Stimulated activated CD4-positive, alpha-beta T cell treated with anti-CD3 and anti-CD28 coated beads, Interleukin-15, amount 100 ng/mL, for 48 hours (primary cell): ENCODE measurements at places on chromosomes 5 and 9.

DNA sequence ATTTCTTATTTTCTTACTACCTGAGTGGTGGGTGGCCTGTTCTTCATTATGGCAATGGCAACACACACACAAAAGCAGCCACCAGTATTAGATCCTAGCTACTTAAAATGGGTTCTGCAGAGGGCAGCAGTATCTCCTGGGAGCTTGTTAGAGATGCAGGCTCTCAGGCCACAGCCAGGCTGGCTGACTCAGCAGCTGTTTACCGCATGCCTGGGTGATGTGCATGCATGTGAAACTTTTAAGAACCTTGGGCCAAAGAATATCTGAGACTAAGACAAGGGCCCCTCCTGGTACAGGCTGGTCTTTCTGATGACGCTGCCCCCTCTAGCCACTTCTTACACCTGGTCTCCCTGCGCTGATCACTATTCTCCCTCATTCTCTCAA lies 399.0 kb downstream of the MED10 start:
- no peak for DNase-seq

DNA sequence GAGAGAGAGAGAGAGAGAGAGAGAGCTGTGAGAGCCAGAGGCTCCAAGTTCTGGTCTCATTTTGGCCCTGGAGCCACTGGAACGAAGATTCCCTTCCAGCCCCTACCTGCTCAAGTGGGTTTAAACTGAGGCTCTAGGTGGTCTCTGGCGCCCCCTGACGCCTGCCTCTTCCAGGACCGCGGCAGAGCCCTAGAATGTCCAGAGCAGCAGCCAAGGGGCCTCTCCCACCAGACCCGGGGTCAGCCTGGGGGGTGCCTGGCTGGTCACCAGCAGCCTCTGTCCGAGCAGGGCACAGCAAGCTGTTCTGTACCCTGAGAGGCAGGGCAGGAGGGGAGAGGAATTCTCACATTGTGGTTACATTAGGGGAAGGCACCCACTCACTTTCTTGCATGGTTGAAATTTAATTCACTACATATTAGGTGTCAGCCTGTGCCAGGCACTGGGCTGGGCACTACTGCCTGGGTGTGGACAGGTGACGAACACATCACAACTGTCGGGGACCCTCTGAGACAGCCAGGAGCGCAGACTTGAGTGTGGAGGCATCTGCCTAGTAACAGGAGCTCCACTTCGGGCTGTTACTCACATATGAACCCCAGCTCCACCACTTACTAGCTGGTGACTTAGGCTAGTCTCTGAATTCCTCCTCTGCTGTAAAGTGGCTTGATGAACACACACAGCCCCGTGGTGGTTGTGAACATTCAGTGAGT lies 44.5 kb downstream of the AMBP start:
- DNase-seq = no peak

- DNase-seq = no peak
Observed at GRCh38 chr5:155053501-155053900, 39.9 kb downstream of the KIF4B start.

DNA sequence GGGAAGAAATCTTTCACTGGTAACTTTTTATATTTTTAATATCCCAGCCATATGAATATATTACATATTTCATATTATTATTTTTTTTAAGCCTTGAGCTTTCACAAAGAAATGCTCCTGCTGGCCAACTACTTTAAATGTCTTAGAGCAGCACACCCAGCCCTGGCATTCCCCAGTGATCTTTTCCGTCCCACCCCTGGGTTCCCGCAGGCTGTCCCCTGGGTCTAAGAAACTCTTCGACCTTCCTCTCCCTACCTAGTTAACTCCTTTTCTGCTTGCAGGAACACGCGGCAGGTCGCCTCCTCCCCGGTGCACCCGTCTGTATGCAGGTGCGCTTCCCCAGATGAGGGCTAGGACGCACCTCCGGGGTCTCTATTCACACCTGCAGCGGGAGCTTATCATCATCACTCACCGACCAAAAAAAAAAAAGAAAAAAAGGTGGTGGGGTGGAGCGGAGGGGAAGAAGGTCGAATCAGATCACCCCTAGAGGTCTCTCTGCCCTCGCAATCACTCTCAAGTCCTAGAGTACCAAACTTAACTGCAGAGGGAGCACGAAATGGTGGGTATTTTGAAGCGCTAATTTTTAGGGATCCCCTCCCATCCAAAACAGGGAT lies 696 bp downstream of the ZFP62 start:
- DNase-seq = no peak

DNA sequence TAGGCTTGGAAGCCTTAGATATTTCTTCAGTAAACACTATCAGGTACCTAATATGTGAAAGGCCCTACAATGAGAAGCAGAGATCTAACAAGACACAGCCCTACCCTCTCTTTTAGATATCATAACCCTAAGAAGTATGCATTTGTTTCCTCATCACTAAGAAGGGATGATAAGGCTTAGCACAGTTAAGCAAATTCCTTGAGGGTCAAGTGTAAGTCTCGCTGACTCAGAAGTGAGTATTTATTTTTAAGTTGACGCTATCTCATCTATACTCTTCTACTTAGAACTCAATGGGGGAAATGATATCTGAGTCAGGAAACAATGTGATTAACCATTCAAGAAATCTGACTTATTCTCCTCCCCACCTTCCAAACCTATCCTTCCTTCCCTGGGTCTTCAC lies 149.7 kb downstream of the ESM1 start:
- no peak for DNase-seq

GRCh38 chr9:114790521-114790920 lies 15.3 kb downstream of the TNFSF15 start:
- no peak for DNase-seq

- DNase-seq = no peak
Observed at GRCh38 chr9:136942112-136942880, 2.2 kb downstream of the FBXW5 start.

DNA sequence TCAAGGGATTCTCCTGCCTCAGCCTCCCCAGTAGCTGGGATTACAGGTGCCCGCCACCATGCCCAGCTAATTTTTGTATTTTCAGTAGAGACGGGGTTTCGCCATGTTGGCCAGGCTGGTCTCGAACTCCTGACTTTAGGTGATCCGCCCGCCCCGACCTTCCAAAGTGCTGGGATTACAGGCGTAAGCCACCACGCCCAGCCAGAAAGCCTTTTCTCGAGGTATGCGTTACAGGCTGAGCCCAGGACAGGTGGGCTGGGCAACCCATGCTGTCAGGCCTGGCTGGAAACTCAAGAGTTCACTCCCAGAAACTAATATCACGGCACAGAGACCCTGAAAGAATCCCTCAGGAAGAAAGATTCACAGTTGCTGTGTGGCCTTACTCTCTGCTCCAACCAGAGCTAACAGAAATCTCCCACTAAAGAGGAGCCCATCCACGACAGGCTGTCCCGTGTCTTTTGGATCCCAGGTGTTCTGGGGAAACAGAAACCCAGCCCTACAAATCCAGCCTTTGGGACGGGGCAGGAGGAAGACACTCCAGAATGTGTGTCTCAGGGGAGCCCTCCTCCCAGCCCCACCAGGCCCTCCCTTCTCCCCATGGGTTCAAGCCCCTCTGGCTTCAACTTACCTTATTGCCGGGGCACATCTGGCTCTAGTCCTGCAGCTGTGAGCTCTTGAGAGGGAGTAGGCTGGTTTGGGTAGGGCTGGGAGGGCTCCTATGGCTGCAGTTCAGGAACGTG lies 400 bp downstream of the TIFAB start:
- no peak for DNase-seq

DNA sequence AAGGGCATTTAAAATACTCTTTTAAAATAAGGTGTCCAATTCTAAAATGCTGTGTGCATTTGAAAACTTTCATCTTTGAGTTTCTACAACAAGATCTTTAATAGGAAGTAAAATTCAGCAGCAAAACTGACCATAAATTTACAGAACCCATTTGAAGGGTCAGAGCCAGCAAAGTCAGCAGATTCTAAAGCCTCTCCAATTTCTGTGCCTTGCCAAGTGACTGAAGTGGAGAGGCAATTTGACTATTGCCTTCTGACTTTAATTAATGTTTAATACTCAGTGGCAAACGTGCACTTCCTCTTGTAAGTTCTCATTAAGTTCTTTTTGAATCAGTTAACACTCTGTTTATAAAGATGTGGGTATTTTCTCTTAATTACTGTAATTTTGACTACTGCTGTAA lies 155.2 kb downstream of the BAAT start:
- DNase-seq = no peak

- no peak for DNase-seq
Observed at GRCh38 chr5:77182367-77182766, 28.1 kb upstream of the PDE8B start.

GRCh38 chr5:109693535-109694400 lies 4.0 kb downstream of the MAN2A1 start:
- no peak for DNase-seq

DNA sequence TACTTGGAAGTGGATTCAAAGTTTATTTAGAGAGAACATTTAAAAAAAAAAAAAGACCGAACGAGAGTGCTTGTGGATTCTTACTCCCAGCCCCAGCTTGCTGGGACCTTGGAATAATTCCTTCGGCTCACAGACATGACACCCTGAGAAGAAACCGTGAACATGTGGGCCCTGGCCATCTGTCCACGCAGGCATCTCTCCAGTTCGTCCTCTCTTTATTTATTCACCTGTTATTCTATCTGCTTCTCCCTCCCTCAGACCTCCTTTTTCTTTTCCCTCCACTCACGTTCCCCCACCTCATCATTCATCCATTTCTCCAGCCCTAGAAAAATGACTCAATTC lies 93.7 kb upstream of the PHYKPL start:
- DNase-seq = no peak

DNA sequence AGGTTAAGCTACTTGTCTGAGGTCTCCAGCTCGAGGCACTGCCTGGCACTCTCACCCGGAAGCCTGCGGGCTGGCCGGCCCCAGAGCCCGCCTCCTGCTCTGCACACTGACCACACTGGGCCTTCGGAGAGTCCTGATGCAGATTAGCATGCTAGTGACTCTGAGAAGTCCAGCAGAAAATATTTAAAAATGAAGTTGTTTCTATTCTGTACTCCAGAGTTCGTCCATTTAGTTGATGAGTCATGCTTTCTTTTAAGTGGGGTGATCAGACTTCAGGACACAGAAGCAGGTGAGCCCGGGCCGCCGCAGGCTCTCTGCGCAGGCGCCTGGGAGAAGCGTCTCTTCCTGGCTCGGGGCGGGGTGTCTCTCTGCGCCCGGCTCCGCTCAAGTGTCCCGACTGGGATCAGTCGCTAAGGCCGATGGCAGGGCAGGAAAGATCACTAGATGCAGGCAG lies 32.5 kb downstream of the FAM240B start:
- DNase-seq = peak; percentile 16
